Lung (tissue), 17 donors: ENCODE measurements at places on chromosomes 12 and 14. TPM values are rescaled to one million over a fixed set of nuclear protein-coding genes. Genes with fewer than 3 reads are reported as not detected.

GRCh38 chr14:24273422-24273998, 2.1 kb upstream of the RABGGTA start:
- no peak for DNase-seq

The C2CD5 gene
- 81.2 TPM for total RNA-seq

DNA sequence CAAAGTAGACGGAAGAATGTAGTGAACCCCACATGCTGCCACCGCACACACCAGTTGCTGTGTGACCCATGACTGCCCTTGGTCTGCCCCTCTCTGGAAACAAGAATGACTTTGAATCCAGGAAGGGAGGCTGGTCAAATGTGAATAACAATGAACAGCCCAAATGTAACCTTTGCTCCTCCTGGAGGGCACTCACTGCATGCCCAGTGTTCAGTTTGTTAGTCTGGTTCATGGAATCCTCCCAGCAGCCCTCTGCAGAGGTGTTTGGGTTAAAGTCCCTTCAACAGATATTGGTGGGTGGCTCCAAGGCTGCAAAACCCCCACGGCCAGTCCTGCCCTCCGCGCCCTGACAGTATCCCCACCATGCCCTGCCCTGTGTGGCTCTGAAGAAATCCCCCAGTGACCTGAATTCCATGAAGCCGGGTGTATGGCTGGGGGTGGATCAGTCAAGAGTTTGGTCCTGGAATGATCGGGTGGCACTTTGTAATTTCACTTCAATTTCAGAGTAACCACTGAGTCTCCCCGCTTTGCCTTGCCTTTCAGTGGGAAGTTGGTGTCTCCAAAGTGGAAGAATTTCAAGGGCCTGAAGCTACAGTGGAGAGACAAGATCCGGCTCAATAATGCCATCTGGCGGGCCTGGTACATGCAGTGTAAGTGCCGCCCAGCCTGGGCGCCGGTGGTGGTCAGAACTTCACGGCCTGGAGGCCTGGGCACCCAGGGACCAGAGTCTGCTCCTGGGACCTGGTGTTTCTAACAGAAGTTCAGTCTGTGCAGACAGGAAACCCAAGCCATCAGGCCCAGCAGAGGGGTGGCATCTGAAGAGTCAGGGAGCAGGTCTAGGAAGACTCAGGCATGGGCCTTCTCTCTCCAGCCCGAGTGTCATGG, 47.1 kb downstream of the IL31 start:
- DNase-seq = no peak

DNA sequence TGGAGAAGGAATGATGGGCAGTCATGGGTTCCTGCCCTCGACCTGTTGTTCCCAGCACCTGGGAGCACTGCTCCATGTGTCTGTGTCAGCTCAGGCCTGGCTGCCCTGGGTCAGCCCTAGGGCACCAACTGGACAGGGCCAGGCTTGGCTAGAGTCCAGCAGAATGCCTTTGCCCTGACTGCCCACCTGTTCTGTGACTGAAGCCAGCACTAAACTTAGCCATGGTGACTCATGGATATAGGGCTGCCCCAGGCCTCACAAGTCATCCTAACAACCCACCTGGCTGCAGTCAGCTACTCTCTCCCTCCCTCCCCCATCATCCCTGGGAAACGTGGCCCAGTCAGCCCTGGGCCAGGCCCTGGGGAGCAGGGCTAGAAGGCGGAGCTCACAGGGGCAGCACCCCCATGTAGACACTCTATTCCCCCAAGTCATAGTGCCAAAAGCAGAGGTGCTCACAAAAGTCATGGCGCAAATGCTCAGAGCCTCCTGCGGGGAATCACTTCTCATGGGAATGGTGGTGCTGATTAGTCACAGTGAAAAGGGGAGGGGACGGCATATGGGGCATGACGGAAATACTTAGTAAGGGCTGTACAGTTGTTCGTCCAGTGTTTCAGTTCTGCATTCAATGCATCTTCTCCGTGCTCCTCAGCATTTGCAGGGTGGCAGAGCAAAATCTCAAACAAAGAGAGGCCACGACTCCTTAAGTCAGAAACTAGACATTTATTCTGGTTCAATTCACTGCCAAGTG, 52.0 kb upstream of the NTF3 start:
- DNase-seq = no peak
